LHCN-M2 (cell line): ENCODE measurements at places on chromosomes 5 and 9. TPM values are rescaled to one million over a fixed set of nuclear protein-coding genes. Genes with fewer than 3 reads are reported as not detected.

GRCh38 chr5:122715095-122715494, 59.8 kb upstream of the SNX2 start:
- peak; percentile 74 for DNase-seq

DNA sequence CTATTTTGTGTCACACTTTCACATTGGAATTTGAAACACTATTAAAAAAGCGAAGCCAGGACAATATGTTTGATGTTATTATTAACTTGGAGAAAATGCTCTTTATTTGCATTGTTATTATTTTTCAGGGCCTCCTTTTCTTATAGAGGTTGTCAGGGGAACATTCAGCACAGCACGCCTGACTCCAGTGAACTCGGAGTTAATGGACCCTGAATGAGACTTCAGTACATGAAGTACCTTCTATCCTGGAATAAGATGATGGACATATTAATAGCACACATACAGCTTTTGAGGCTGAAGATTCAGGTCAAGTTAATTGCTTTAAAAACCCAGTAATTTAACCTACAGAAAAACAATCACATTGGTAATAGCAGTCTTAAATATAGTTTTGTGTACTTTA, 652.9 kb downstream of the SEMA5A start:
- DNase-seq: no peak

Gene DRD1
- not detected in 2 replicates for total RNA-seq

Gene CCNO
- total RNA-seq: 0.23 and 0.32 TPM in 2 replicates

GRCh38 chr9:85009251-85009650, 339.7 kb downstream of the NTRK2 start:
- DNase-seq: no peak

DNA sequence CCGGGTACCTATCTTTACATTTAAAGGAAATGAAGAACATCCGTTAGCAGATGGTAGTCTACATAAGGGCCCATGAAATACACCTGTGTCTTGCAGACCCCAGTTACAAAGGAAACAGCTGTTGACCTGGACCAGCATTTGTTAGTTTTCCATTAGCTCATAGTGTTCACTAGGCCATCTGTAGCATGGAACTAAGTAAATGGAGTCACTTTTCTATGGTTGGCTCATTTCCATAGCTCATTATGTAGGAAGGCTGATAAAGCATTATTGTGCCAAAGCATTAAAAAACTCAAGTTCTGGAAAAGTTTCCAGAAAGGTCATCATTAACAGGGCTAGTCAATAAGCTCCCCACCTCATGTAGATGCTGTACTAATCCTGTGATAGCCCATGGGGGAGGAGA, 62.1 kb downstream of the PCSK1 start:
- DNase-seq: no peak

Gene EPB41L4A
- total RNA-seq: not detected in 2 replicates

Gene FABP6
- total RNA-seq: not detected in 2 replicates

Gene CTXN3
- not detected in 2 replicates for total RNA-seq

GRCh38 chr5:137236252-137236651, 262.9 kb downstream of the SPOCK1 start:
- DNase-seq: no peak

- peak; percentile 4 for DNase-seq
Observed at GRCh38 chr5:164051745-164052144, 546.3 kb downstream of the MAT2B start.
